ENCODE measurements at places on chromosomes 1 and 21.

DNA sequence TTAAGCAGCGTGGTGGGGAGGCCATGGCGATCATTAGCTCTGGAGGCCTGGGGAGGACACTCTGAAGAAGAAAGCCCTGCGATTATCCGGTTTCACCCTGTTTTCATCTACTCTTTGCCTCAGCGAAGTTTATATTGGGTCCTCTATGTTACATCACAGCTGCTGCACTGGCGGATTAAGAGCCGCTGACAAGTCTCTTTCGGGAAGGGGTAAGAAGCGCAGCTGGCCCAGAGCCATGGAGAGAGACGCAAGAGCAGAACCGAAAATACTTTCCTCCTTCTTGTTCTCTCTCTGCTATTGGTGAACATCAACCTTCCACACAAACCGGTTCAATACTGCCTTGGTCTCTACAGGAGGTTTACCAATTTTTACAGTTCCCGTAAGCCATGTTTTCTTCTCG, 291.5 kb downstream of the FAM72C start:
- no peak for DNase-seq

GRCh38 chr21:25862596-25862995, 127.8 kb downstream of the GABPA start:
- DNase-seq, result no peak

DNA sequence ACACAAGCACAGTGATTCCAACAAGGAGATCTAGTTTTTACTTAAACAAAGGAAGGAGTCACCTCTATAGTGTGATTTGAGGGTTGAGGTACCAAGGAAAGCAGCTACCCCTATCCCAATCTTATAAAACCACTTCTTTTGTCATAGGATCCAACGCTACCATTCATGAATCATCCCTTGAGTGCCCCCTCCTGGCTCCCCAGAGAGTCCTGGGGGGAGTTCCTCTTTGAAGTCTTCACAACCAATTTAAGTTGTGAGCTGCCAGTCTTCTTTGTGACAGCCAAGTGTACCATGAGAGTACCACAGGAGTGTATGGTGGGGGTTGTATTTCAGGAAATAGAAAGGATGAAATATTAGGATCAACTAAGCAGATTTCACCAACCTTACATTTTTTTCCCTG, 39.1 kb upstream of the NHLH2 start:
- no peak for DNase-seq

DNA sequence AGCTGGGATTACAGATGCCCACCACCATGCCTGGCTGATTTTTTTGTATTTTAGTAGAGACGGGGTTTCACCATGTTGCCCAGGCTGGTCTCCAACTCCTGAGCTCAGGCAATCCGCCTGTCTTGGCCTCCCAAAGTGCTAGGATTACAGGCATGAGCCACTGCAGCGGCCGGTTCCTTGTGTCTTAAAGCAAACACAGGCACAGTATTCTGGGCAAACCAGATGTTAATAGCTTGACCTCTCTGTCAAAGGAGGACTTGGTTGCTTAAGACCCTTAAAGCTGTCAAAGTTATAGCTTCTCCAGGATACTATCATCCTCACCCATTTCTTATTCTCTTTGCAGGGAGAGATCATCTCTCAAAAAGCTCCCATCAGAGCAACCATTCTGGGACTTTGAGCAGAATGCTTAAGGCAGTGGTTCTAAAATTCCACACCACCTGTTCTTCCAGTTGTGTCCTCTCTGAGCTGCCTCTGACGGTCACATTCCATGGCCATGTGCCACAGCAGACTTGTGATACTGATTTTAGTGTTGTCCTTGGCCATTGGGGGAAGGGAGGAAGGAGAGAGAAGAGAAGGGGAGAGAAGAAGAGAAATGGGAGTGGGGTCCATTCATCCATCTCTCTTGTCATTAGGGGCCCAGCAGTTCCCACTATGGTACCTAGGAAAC, 81.8 kb downstream of the PBX1 start:
- no peak for DNase-seq
